ENCODE measurements at places on chromosomes 3 and 15.

DNA sequence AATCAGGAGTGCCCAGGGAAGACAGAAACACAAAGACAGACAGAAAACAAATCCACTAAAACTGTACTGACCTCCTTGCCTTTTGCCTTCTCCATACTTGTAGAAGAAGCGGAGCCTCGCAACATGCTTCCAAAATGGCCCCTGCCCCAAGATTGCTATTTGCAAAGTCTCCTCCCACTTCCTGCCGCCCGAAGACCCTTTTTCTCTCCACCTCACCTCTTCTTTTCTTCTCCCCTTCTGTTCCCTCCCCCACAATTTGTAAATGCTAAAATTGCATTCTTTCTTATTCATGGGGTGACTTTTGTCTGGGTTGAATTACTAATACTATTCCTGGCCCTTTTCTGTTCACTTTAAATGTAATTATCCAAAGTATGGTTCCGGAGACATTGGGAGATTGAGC lies at the start of gene DPPA4:
DPPA4 (minus strand) TSS at position 154 of the 400 bp plus-strand sequence; CDS start at position 125, 29 bp downstream.
- no peak for DNase-seq

- peak; percentile 76 for DNase-seq
Measured at GRCh38 chr3:11438646-11439045, 166.4 kb downstream of the ATG7 start.

- no peak for DNase-seq
Measured at GRCh38 chr3:136277115-136277514, 27.0 kb downstream of the PCCB start.

DNA sequence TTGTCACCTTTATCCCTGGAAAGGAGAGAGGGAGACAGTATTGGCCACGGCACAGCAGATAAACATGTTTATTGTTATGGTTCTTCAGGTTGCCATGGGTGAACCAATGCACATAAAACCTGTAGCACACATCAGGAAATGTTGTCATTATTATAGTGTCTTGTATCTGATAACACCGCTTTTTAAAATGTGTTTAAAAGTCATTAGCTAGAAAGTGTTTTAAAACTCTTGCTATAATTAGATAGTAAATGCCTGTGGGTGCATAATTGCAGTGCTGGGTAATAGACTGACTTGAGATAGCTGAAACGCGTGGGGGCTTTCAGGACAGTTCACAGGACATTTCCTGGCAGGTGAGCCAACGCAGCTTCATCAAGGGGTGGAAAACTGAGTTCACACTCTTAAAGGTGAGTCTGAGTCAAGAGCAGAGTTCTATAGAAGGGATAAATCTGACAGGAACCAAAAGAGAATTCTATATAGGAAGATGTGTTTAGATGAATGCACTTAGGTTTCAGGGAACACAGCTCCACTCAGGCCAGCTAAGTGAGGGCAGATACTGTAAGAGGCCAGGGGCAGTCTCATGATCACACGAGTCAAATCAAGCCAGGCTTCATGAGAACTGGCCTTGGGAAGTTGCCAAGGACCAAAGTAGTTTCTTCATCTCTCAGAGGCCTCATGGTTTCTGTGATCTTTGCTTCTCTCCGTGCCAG lies 35.6 kb upstream of the PPP4R2 start:
- no peak for DNase-seq

DNA sequence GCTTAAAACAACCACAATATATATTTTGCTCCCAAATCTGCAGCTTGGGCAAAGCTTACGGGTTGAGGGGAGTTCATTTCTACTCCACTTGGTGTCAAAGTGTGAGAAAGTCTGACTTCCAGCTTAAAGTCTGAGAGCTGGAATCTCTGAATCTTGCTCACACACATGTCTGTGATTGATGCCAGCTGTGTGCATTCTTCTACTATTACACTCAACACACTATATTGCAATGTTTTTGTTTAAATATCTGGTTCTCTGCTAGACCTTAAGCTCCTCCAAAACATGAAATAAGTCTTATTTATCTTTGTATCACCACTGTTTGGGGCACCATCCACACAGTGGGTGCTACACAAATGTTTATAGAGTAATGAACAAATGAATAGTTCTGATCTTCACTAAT lies 36.7 kb upstream of the SECISBP2L start:
- DNase-seq = no peak

DNA sequence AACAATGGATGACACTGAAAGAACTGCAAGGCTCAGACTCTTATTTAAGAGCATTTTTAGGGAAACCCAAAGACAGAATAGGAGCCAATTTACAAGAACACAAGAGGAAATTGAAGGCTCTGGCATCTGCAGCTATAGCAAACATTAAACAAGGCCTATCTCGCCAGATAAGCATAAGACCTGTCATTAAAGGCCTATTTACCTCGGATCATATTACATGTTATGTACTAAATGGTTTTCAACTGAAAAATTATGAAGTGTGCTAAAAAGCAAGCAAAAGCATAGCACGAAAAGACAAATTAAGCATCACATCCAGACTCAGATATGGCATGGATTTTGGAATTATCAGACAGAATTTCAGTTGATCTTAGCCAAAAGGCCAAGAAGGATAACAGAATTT lies 617.1 kb downstream of the SQOR start:
- DNase-seq = no peak

- DNase-seq = no peak
Measured at GRCh38 chr3:61032991-61033390, 218.3 kb downstream of the FHIT start.

- no peak for DNase-seq
Measured at GRCh38 chr3:152309031-152309430, 40.3 kb downstream of the MBNL1 start.

GRCh38 chr15:55743729-55744655 lies 1.0 kb upstream of the PRTG start:
- peak; percentile 42 for DNase-seq

- peak; percentile 80 for DNase-seq
Measured at GRCh38 chr15:60585743-60586708, 107.1 kb upstream of the ICE2 start.

- DNase-seq = no peak
Measured at GRCh38 chr3:128263118-128263517, 109.8 kb downstream of the EEFSEC start.

DNA sequence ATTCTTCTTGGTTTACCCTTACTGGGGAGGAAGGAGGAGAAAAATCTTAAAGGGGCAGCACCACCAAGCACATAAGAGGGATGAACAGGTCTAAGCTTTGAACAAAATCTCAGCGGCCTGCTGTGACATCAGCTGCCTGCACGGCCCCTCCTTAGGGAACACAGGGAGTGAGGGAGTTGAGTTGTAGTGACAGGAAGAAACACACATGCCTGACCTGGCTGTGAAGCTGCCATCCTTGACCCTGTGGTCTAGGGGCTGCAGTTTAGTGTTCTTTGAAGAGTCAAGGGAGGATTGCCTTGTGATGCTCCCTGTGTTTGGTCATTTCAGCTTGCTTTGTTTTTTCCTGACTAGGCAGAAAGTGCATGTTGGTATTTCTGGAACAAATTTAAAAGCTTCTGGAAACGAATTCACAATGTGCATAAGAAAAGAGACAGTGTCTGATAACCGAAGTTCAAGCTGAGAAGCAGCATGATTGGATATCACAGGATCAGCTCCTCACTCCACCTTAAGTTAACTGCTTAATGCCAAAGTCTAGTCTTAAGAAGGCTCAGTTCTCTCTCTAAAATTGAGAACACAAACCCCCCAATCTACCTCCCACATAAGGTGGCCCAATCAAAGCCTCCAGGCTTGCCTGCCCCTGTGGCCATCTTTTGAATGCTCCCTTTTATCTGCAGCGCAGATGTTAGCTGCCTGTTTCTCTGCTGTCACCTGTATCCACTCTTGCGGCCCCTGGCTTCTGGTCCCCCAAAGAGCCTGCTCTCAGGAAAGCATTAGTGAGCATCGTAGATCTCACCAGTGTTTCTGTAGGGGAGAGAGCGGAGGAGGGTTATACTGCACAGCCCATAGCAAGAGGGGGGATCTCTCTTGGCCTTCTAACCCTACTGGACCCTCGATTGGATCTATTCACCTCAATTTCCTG lies 82.2 kb downstream of the SCN11A start:
- DNase-seq = no peak

- DNase-seq = peak; percentile 71
Measured at GRCh38 chr3:41202834-41203345, 3.6 kb downstream of the CTNNB1 start.

DNA sequence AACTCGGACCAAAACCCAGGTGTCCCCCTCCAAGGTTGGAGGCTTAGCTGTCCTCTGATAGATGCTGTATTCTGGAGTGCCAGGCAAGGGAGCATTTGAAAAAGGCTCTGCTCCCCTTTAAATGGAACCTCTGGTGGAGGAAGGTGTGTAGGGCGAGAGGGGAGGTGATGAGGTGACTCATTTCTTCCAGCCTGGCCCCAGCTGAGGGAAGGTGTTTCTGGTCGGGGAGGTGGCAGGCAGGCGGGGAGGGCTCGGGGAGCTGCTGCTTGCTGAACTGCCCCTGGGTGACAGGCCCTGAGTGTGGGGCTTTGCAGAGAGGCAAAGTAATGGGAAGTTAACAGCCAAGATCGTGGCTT lies 18.8 kb downstream of the PSTPIP1 start:
- DNase-seq = no peak

GRCh38 chr15:42716626-42717025 lies 20.3 kb downstream of the CDAN1 start:
- no peak for DNase-seq
